Motor neuron (in vitro differentiated cells): ENCODE measurements at places on chromosomes 13 and 19.
A peak's percentile ranks its signal among the peaks of the same experiment; 100 is the strongest.

- ATAC-seq, result no peak
Observed at GRCh38 chr13:46057256-46058015, 4.9 kb upstream of the ZC3H13 start.

GRCh38 chr13:74570834-74571233 is 436.6 kb upstream of the KLF12 start:
- ATAC-seq, result peak; percentile 2

GRCh38 chr19:32580353-32580900 is 563 bp upstream of the PDCD5 start:
- peak; percentile 54 for ATAC-seq

DNA sequence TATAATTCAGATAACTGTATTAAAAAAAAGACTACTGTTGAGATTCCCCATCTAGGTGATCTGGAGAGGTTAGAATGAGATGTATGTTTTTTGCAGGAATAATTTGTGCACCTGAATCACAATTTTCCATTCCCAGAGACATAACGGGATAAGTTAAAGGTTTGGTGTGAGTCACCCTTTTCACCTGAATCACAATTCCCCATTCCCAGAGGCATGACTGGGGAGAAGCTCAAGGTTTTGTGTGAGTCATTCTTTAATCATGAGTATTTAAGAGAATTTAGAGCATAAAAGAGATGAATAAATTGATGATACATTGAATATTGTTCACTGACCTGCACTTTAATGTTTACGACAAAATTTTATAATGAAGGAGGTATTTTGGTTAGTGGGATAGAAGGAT is 9.0 kb downstream of the OR7A5 start:
- no peak for ATAC-seq

DNA sequence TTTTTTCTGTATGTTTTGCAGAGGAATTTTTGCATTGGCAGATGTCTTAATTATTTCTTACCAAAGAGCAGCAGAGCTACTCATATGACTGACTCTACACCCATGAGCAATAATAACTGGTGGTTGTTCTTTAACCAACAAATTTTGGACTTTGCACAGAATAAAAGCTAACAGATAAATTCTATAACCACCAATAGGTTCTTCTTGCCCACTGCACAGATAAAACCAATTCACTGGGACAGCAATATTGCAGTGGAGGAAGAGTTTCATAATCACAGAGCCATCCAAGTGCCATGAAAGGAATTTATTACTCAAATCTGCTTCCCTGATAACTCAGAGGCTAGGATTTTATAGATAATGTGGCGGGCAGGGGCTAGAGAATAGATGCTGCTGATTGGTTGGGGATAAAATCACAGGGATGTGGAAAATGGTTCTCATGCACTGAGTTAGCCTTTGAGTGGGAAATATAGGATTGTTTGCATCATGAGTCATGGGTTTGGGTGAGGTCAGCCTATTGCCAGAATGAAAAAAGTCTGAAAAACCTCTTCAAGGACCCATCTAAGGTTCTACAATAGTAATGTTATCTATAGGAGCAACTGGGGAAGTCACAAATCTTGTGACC is 104.3 kb upstream of the PCDH17 start:
- ATAC-seq, result no peak

- ATAC-seq, result no peak
Observed at GRCh38 chr13:105874814-105875213, 660.6 kb downstream of the EFNB2 start.

DNA sequence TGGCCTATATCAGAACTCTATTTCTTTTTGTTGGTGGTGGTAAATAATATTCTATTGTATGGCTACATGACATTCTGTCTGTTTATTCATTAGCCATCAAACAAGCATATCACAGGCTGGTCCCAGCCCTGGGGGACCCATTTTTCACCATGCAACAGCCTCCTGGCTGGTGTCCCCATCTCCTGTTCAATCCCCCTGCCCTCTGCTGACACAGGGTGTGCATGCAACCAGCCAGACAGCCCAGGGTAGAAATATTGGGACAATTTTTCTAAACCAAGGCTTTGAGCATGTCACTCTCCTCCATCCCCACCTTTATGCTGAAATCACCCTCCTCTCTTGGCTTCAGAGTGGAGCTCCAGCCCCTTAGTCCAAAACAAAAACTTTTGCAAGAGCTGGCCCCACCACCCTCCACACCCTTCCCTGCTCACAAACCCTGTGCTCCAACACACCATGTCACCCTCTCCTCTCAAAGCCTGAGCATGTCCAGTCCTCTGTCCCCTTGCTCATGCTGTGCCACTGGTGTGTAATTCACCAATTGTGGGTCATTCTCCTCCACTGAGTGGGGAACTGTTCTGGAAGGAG is 153.0 kb upstream of the UQCRFS1 start:
- no peak for ATAC-seq

- no peak for ATAC-seq
Observed at GRCh38 chr13:41099986-41100385, 32.6 kb downstream of the KBTBD6 start.
